T-cell (primary cell): ENCODE measurements at places on chromosomes 12 and 14.

DNA sequence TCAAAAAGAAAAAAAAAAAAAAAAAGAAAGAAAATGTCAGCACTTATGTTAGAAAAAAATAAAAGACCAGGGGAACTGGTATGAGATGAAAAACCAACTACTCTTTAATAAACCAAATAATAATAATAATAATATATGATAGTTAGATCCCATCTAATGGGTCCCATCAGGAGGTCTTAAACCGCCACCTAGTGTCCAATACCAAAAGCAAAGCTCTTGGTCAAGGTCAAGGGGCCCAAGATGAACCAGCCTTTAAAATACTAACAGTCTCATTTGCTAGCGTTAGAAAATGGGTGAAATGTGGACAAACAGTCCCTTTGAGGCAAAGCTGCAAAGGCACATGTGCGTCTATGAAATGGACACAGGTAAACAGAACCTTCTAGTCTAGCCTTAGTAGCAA lies 12.3 kb downstream of the BRAP start:
- DNase-seq, result no peak

- DNase-seq, result no peak
These were observed 75.6 kb downstream of the ESR2 start for GRCh38 chr14:64218344-64219240.

- DNase-seq, result no peak
These were observed 115.3 kb downstream of the PDE6H start for GRCh38 chr12:15088105-15088504.

- no peak for DNase-seq
These were observed 121.6 kb downstream of the KTN1 start for GRCh38 chr14:55701638-55702037.

DNA sequence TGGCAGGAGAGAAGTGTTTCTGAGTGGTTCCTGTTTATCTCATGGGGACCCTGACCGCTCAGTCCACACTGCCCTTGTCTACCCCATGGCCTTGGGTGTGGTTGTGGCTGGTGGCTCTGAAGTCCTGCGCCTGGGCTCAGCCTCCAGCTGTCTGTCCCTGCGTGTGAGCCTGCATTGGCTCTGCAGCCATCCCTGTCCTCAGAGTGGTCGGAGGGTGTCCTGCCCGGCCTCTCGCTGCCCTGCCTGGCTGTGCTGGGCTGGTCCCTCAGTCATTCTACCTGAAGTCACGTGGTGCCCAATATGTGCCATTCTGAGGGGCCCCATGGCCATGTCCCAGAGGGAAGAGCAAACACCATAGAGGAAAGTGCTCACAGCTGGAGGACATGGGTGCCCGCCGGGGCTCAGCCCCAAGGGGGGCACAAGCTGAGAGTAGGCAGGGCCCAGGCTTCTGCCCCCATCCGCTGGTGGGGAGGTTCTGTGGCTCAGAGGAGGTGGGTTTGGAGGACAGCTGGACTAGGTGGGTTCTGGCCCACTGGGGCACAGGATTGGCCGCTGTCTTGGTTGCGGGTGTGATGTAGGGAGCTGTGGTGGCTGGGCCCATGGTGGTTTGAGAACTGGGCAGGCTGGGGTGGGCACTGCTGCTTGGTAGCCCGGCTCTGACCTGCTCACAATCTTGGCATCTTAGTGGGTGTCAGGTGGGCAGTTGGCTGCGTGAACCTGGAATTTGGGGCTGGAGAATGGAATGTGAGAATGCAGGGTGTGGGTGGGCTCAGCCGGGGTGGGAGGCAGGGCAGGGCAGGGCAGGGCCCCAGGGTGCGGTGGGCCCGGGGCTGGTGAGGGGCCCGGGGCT lies 11.6 kb downstream of the TEDC1 start:
- no peak for DNase-seq

- no peak for DNase-seq
These were observed 18.5 kb upstream of the AQP2 start for GRCh38 chr12:49932023-49932422.

DNA sequence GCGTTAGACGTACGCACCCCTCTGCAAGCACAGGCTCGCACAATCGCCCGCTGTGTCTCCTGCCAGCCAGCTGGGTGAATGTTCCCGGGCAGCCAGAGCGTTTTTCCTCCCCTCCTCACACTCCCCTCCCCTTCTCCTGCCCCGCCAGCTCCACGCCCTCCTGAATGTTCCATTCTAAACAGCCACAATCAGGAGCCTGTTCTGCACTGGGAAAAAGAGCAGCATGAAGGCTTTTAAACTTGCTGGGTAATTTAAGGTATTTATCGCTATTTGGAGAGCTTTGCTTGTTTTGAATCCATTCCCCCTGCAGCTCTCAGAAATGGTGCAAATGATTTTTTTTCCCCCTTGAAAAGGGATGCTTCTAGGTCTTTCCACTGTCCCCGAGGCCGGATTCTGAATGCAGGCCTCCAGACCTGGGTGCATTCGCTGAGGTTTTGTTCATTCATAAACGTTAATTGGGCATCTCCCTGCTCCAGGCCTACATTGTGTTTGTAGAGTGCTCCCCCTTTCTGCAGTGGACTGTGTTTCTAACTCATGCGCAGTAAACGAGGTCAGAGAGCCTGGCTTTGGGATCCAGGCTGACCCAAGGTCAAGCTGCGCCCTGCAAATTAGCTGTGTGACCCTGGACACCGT lies 212.5 kb downstream of the CHST11 start:
- no peak for DNase-seq

GRCh38 chr14:74941676-74942097 lies 13.7 kb downstream of the PGF start:
- DNase-seq, result peak; percentile 66

DNA sequence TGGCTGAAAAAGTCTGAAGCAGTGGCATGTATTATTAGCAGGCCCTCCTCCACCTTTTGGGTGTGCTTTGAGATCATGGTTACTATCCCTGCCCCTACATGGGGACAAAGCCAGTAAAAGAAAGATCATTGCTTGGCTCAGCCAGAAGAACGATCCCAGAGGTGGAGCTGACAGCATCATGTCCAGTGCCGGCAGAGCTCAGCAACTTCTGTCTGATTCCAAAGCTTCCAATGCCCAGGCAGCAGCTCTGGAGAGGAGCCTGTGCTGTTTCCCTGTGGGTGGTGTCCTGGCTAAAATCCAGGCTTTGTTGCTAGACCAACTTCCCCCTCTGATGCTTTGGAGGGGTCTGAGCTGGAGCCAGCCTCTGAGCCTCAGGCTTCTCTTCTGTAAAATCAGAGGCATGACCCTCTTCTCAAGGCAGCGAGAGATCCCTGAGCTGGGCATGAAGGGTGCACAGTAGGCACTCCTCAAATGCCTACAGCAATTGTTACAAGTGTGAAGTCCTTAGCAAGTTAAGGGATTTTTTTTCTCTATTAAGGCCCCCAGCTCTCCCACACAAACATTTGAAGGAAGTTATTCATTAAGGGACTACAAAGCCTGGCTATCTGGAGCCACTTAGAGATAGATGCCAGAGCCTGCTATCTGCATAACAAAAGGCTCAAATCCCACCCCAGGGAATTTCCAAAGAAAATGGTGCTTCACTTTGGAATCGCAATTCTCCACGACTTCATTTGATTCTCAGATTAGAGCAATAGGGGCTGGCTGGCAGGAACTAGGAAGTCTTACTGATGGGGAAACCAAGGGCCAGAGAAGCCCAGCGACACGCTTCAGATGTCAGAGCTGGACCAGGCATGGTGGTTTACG lies 10.9 kb upstream of the GSC start:
- no peak for DNase-seq

DNA sequence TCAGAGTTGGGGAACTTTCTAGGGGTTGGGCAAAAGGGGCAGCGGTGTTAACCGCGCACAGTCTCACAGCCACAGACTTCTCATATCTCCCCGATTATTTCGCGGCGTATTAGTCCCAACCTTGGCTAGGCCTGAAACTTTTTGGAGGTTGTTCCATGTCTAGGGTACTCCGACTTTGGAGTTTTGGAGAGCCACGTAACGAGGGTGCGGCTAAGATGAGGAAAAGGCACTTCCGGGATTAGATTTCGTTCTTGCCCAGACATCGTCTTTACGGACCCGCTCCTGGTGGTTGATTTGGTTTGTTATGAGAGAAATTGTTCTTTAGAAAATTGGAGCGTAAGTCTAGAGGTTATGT lies 513 bp downstream of the CCNK start:
- no peak for DNase-seq

- DNase-seq, result no peak
These were observed 33.4 kb upstream of the ALG10 start for GRCh38 chr12:33988913-33989312.

- no peak for DNase-seq
These were observed 151.0 kb upstream of the SEL1L start for GRCh38 chr14:81684696-81685095.

- DNase-seq, result no peak
These were observed 37.8 kb upstream of the C12orf75 start for GRCh38 chr12:105292705-105293104.

- DNase-seq, result no peak
These were observed 33.7 kb downstream of the PARP2 start for GRCh38 chr14:20377171-20377570.

- DNase-seq, result no peak
These were observed 56.1 kb downstream of the DAAM1 start for GRCh38 chr14:59244581-59244980.

- no peak for DNase-seq
These were observed 78.6 kb downstream of the CHST11 start for GRCh38 chr12:104535369-104535768.

GRCh38 chr14:68767248-68767645 lies 25.6 kb downstream of the ZFP36L1 start:
- no peak for DNase-seq

DNA sequence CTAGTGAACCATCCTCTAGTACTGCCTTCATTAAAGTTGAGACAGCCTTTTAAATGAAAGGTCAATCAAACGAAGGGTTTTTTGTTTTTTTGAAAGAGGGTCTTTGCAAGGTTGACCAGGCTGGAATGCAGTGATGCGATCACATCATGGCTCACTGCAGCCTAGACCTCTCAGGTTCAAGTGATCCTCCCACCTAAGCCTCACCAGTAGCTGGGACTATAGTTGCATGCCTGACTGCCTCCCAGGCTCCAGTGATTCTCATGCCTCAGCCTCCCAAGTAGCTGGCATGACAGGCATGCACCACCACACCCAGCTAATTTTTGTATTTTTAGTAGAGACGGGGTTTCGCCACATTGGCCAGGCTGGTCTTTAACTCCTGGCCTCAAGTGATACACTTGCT lies 114.6 kb upstream of the SINHCAF start:
- DNase-seq, result no peak

DNA sequence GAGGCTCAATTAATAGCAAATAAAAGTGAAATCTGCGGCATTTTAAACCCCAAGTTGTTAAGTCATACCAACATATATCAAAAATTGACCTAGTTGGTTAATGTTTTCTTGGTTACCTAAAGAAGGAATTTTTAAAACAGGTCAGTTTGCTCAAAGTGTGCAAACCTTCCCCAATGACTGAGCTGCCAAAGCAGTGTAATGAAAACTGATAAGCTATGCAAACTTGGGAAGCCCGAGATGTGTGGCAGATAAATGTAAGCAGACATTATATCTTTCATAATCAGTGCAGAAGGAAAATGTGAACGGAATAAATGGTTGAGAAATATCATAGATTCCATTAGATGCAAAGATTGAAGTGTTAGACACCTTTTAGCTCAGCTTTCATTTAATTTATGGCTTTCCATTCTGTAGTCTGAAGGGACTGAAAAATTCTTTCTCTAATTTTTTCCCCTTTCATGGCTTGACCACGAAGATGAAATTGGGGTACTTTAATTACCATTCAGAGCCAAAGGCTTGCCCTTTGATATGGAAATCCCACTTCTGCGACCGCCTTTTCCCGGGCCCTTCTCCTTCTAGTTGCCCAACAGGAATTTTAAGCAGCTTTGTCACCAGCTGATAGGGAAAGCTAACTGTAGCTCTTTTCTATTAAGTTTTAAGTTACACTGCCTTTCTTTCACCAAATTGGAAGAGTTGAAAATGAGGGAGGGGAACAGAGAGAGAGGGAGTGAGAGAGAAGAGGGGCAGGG lies 306.6 kb upstream of the SOX5 start:
- DNase-seq, result no peak

- no peak for DNase-seq
These were observed 28.8 kb upstream of the LMO3 start for GRCh38 chr12:16634786-16635185.

GRCh38 chr14:67663633-67664032 lies 10.8 kb downstream of the VTI1B start:
- no peak for DNase-seq

GRCh38 chr12:78530100-78530765 lies 334.3 kb upstream of the SYT1 start:
- DNase-seq, result no peak

DNA sequence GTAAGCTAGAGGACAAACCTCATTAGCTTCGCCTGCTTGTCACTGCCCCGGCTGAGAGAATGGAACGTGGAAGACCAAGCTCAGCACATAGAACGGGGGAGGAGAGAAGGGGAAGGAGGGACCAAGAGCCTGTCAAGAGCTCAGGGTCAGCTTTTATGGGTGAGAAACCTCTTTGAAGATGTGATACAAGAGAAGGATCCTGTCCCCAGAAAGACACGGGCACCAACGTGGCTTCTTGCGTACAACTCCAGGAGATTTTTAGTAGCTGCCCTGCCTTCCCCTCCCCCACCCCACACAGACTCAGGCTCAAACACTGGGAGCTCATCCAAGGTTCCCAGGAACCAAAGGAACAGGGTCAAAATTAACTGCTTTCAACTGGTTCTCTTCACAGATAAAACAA lies 34.7 kb downstream of the APPL2 start:
- DNase-seq, result no peak

- DNase-seq, result no peak
These were observed 544.0 kb downstream of the GALC start for GRCh38 chr14:87449016-87449415.

DNA sequence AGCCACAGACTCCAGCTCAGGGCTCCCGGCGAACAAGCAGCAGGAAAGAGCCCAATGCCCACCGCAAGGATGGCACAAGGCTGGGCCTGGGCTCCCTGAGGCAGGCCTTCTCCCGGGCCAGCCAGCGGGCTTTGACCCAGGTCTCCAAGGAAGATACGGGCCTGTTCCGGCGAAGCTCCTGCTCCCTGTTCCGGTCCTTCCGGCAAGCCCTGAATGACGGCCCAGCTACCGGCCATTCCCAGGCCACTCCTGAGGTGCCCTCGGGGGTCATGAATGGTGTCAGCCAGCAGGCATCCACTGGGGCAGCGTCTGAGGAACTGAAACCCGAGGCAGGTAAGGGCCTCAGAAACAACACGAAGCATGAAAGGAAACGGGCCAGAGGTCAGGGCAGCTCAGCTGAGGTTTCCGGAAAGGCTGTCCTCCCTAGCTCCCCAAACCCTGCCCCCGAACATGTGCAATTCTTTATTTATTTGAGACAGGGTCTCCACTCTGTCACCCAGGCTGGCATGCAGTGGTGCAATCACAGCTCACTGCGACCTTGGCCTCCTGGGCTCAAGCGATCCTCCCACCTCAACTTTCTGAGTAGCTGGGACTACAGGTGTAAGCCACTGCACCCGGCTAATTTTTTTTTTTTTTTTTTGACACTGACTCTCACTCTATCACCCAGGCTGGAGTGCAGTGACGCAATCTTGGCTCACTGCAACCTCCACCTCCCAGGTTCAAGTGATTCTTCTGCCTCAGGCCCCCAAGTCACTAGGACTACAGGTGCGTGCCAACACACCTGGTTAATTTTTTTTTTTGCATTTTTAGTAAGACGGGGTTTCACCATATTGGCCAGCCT lies 6.0 kb downstream of the EXOC3L4 start:
- no peak for DNase-seq
